ENCODE measurements at places on chromosomes 4 and X.

DNA sequence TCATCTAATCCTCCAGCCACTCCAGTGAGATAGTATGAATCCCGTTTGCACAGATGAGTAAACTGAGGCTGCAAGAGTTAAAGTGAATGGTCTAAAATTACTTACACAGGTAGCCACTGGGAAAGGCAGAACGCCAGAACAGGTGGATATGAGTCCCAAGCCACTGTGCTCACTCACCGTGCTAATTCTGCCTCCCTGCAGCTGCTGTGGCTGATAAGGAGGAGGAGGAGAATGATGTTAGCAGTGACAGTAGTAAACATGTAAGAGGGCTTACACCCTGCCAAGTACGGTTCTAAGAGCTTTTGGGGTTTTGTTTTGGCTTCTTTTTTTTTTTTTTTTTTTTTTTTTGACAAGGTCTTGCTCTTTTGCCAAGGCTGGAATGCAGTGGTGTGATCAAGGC lies 90.5 kb upstream of the PRPS2 start:
- no peak for DNase-seq

- no peak for DNase-seq
Measured at GRCh38 chr4:112514647-112515197, 1.3 kb downstream of the NEUROG2 start.

GRCh38 chr4:90842960-90843359 lies 715.8 kb downstream of the CCSER1 start:
- DNase-seq = no peak

GRCh38 chr4:30952526-30953219 lies 232.5 kb downstream of the PCDH7 start:
- no peak for DNase-seq

GRCh38 chr4:118124997-118125396 lies 90.7 kb downstream of the NDST3 start:
- no peak for DNase-seq

- no peak for DNase-seq
Measured at GRCh38 chr4:7733801-7734650, 205.6 kb downstream of the AFAP1 start.

DNA sequence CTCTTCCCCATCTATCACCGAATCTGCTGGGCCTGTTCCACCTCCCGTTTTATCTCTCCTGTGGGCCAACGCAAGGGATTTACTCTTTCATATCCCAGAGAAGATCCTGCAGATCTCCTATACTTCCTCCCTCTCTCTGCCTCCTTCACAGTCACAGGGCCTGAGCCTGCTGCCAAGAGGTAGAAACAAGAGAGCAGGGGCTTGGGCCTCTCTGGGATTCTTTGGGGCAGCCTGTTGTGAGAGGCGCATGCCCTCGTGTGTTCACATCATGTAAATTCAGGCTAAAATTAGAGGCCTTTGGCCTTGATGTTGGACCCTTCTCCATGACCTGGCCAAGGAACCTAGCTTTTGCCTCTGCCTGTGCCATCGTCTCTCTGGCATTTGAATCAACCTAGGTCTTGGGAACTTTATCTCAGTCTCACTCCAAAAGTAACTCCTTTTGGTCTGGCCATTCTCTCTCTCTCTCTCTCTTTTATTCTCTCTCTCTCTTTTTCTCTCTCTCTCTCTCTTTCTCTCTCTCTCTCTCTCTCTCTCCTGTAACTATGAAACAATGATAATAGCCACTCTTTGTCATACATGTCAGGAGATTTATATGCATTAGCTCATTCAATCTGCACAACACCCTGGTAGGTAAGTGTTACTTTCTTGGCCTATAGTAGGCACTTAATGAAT lies 20.0 kb upstream of the EFNB1 start:
- DNase-seq = no peak

- no peak for DNase-seq
Measured at GRCh38 chr4:27000820-27001219, 140.2 kb downstream of the STIM2 start.

GRCh38 chrX:38893441-38893840 lies 92.2 kb downstream of the MID1IP1 start:
- DNase-seq = no peak

DNA sequence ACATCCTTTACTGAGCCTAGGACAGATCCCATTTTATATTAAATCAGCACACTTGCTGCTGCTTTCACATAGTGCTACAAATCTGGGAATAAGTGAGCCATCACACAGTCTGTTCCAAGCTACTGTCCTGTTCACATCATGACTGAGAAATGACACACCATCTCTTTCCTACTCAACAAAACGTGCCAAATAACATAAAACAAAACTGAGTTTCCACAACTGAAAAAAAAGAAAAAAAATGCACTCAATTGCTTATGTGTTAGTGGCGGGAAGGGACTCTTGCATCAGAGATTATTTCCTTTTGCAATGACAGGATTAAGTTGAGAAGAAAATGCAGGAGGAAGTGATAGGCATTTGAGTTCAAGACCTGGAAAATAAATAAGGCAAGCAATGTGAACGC lies 109.0 kb downstream of the SHROOM4 start:
- no peak for DNase-seq

DNA sequence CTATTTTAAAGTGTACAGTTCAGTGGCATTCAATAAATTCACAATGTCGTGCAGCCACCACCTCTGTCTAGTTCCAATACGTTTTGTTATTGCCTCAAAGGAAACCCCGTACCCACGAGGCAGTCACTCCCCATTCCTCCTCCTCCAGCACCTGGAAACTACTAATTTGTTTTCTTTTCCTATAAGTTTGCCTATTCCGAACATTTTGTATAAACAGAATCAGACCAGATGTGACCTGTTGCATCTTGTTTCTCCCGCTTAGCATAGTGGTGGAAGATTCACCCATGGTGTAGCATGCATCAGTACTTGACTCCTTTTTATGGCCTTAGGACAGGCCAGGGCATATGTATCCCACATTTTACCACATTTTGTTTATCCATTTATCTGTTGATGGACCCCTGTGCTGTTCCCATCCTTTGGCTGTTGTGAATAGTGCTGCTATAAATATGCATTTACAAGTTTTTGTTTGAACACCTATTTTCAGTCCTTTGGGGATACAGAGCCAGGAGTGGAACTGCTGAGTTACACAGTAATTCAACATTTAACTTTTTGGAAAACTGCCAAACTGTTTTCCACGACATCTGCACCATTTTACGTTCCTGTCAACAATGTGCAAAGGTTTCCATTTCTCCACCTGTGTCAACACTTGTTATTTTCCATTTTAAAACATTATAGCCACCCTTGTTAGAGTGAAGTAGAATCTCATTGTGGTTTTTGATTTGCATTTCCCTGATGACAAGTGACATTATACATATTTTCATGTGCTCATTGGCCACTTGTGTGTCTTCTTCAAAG lies 57.8 kb upstream of the STX18 start:
- DNase-seq = no peak

DNA sequence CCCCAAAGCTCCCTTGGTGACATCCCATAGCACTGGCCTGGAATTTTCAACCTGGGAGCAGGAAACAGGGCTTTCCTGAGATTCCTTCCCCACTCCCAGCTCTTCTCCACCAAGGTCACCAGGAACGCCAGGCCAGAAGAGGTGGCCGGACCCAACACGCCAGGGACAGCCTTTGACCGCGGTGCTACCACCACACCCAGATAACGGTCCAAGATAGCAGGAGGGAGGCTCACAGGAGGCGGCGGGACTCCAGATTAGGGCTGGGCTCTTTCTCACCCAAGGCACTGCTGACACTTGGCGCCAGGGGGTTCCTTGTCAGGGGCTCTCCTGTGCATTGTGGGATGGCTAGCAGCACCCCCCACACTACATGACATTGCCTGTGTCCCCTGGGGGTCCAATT lies 22.9 kb downstream of the ZFYVE28 start:
- DNase-seq = no peak

GRCh38 chrX:13131396-13132137 lies 87.1 kb upstream of the FAM9C start:
- DNase-seq = no peak
